ENCODE measurements at places on chromosomes 1 and 21. TPM values are rescaled to one million over a fixed set of nuclear protein-coding genes. Genes with fewer than 3 reads are reported as not detected.

Gene DLGAP3
- total RNA-seq: 0.26 TPM

Gene AGO4
- 5.7 TPM for total RNA-seq

Gene RNPEP
- total RNA-seq: 86.9 TPM

Gene KIF17
- total RNA-seq: 2.4 TPM

Gene XCL1
- not detected for total RNA-seq

Gene SRGAP2B
- 12.7 TPM for total RNA-seq

Gene SHE
- 0.10 TPM for total RNA-seq

Gene LCE1B
- total RNA-seq: not detected

Gene MAP7D1
- total RNA-seq: 221 TPM
